Activated naive CD4-positive, alpha-beta T cell treated with Interleukin-2 at 50 U/mL for 16 hours (primary cell): ENCODE measurements at places on chromosomes 1 and 21.

DNA sequence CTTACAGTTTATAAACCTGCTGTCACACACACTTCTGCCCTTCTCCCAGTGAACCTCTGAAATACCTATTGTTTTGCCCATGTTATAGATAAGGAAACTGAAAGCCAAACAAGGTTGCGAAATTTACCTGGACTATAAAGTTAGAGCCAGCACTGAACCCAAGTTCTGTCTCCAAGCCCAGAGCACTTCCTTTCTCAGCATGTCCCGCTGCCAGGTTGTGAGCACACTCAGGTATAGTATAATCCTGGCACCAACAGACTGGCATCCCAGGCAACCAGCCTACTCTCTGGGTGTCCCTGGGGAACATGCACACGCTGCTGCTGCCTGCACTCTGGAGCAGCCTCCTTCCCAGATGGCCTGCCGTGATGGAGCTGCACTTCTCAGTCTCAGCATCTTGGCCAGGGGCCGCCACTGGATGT, 45.1 kb downstream of the PGBD5 start:
- DNase-seq: no peak

DNA sequence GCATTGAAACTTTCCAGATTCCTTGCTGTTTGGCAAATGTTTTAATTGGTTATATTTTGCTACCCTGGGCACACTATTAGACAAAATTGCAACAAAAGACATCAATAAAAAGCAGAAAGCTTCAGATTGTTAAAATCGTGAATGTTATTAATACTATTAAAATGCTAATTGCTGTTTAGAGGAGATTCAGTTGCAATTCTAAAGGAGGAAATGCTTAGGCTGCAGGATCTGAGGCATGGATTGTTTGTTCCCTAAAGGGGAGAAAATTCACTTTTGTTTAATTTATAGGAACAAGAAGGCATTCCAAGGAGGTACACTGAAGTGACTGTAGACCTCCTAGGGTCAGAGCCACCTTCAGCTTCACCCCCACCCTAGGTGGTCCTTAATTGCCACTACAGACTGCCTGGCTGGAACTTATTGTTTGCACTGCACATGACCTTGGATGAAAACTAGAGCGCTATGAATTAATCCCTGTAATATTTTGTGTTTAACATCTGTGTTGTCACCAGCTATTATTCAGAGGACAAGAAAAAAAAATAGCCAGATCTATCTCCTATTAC, 1266.9 kb upstream of the ADGRL2 start:
- DNase-seq: no peak

GRCh38 chr1:45739137-45739536, 11.3 kb downstream of the IPP start:
- DNase-seq: no peak

GRCh38 chr1:22875241-22875640, 97.4 kb downstream of the LACTBL1 start:
- DNase-seq: no peak

DNA sequence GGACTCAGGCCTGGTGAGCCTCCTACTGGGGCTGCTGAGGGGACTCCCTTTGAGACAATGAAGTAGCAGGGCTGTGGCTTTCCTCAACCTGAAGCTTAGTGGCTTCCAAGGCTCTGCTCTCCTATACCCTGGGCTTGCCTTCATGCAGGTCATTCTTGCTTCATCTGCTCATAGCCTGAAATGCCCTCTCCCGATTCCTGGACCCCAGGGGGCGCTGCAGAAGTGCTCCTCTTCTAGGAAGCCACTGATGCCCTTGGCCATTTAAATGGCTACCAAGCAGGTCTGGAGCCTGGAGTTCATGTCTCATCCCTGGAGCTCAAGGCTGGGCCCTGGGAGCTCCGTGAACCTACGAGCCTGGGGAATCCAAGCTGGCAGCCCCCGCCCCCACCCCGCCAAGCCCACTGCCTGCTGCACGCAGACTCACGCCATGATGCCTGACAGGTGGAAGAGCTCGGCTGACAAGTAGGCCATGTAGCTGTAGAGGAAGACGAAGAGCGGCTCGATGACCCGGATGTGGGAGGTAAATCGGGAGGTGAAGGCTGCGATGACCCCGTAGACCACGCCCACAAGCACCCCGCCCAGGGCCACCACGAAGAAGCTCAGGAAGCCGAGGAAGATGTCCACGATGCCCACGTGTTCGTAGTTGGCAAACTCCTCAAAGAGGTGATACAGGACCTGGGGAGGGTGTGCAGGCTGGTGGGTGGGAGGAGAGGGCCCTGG, 45.7 kb downstream of the SLC9A1 start:
- DNase-seq: peak; percentile 25

- no peak for DNase-seq
Observed at GRCh38 chr1:78061825-78062523, 16.2 kb downstream of the GIPC2 start.

DNA sequence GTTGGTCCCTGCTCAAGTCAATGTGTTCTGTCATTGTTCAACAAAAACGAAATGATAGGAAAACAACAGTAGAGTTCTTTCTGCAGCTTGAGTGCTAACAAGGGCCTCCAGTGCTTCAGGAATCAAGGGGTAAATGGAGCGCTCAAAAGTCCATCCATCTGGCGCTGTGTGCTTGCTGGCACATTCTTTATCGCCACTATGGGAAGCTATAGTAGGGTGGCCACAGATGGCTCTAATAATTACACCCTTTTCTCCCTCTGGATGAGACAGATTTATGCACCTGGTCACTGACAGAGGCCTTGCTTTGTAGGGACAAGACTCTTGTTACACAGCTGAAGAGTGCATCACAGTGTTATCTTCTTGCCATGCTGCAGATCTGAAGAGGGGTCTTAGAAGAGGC, 136.0 kb downstream of the GDAP2 start:
- no peak for DNase-seq

- DNase-seq: no peak
Observed at GRCh38 chr1:57111175-57111574, 145.4 kb upstream of the C8B start.

GRCh38 chr1:208509072-208509471, 264.9 kb upstream of the PLXNA2 start:
- no peak for DNase-seq

DNA sequence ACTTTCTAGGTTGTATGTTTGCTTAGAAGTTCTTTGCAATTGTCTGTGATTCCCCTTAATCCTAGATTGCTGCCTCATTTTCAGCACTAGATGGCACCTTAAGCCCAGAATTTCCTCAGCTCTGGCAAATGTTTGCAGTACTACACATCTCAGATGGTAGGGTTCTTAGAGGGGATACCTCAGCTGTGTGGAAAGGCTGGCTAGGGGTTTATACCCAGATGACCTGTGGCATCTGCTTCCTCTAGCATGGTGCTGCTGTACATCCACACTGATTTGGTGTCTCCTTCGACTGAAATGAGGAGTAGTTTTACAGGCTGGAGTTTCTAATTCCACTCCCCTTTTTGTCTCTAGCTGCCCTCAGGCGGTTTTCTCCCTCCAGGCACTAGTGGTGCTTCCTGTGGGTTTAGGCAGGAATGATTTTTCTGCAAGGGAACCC, 23.5 kb downstream of the ASB17 start:
- DNase-seq: no peak

DNA sequence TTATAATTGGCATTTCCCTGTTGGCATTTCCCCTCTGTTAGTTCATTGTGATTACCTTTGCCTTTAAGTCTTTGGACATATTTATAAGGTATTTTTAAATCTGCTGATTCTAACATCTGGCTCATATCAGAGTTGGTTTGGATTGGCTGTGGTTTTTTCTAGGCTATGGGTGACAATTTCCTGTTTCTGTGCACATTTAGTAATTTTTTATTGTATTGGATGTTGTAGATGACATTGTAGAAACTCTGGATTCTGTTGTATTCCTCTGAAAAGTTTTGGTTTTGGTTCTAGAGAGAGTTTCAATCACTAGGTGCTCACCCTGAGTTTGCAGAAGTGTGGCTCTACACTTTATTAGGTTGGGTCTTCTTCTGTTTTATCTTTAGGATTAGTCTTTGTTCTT, 110.1 kb upstream of the ARHGEF16 start:
- no peak for DNase-seq

- DNase-seq: no peak
Observed at GRCh38 chr1:184197831-184198230, 146.3 kb downstream of the TSEN15 start.

GRCh38 chr1:242770366-242770765, 245.9 kb upstream of the PLD5 start:
- DNase-seq: no peak

DNA sequence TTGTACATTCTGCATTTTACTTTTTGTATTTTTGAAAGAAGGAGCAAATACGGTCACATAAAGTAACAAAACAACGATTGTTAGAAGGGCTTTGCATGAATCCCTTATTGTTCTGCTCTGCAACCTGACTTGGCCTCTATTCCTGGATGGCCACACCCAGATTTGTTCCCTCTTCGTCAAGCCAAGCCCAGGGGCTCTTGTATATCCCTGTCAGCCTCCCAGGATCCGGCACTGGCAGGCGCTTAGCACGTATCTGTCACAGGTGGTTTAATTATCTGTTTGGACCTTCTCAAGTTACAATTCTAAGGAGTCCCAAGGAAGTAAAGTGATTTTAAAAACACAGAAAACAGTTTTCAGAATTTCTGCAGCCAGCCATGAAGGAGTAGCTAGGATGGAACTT, 28.0 kb downstream of the CRYAA start:
- no peak for DNase-seq

DNA sequence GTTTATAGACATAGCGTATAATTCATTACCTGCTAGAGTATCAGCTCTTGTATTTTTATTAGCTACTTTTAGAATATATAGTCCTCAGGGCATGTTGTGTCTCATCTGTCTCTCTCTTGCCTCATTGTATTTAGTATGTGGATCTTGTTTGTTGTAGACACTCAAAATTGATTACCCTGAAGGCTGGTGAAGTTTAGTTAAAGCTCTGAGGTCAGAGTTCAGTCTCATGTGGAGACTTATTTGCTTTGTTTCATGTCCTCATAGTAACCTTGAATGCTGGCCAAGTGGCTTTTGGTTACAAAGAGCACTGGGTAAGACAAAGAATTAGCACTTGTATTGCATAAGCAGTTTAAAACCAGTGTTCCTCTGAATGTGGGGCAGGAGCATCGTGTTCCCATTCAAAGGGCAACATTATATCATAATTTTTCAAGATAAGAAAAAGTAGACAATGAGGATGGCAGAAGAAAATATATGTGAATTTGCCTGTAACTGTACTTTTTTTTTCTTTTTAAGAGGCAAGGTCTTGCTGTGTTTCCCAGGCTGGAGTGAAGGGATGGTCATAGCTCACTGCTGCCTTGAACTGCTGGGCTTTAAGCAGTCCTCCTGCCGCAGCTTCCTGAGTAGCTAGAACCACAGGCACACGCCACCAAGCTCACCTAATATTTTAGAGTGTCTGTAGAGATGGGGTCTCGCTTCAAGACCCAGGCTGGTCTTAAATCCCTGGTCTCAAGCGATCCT, 17.4 kb downstream of the CNST start:
- DNase-seq: no peak

GRCh38 chr1:84936116-84936810, 43.3 kb upstream of the LPAR3 start:
- peak; percentile 12 for DNase-seq

DNA sequence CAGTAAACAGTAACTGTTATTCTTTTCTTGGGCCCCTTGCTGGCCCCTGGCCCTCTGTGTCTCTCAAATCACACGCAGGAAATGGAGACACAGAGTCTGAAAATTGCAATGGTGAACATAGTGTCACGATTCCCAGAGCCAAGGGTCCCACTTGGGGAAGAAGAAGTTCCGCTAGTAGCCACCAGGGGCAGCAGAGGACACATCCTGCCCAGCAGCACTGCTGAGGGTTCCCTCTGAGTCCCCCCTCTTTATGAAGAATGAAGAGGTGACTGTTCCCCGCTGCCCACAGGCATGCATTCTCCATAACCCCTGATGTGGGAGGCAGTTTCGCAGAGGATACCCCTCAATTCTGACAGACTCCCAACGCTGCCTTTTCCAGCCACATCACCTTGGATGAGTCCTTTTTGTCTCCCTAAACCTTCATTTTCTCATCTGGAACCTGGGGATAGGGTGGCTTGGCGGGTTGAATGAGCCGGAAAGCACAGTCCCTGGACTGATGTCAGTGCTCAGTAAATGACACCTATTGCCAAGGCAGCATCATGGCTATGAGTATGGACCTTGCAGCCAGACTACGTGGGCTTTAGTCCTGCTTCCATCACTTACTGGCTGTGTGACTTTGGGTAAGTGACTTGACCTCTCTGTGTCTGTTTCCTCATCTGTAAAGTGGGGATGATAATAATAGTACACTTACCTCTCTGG, 238.0 kb upstream of the TMEM51 start:
- peak; percentile 34 for DNase-seq

DNA sequence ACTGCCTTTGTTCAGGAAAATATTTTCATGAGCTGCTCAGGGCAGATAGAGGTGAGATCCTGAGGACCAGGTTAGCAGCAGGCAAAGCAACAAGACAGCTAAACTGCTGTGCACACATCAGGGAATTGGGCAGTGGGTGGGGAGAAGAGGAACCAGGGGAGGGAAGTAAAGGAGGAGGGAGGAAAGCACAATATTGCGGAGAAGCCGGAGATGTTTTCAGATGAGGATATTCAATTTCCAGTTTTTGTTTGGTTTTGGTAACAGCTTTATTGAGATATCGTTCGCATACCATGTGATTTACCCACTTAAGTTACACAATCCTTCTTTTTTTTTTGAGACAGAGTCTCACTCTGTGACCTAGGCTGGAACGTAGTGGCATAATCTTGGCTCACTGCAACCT, 34.5 kb downstream of the EPHA10 start:
- DNase-seq: no peak

GRCh38 chr21:25573409-25574206, 33.7 kb downstream of the MRPL39 start:
- peak; percentile 84 for DNase-seq
